ENCODE measurements at places on chromosomes 4 and X. TPM values are rescaled to one million over a fixed set of nuclear protein-coding genes. Genes with fewer than 3 reads are reported as not detected.

Gene DDIT4L
- total RNA-seq: 0.26 TPM

Gene GPR173
- total RNA-seq: 9.8 TPM

Gene HEPH
- 8.5 TPM for total RNA-seq

Gene ARR3
- total RNA-seq: not detected
